NK-92 treated with Interleukin-12 subunit alpha and Interleukin-12 subunit beta, amount 100 ng/mL, for 24 hours (cell line): ENCODE measurements at places on chromosomes 3 and 15.

DNA sequence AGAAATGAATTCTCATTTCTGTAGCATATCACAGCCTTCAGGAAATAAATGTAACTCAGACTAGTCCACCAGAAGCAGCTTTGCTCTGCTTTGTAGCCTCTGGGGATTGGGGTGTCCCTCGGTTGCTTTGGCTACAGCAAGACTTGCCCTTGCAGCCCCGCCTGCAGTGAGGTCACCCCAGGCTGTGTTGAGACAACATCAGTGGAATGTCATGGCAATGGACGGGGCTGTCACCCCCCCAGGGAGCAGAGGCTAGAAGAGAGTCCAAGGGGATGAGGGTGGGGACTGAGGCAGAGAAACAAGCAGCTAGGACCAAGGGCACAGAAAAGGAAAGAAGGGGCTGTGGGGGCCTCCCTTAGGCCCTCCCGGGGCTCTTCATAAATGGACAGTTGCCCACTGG lies 854 bp downstream of the CLEC3B start:
- no peak for DNase-seq

GRCh38 chr3:52532838-52533622 lies 627 bp downstream of the NT5DC2 start:
- DNase-seq: no peak

GRCh38 chr15:73922186-73923151 lies 3.8 kb upstream of the LOXL1 start:
- no peak for DNase-seq

DNA sequence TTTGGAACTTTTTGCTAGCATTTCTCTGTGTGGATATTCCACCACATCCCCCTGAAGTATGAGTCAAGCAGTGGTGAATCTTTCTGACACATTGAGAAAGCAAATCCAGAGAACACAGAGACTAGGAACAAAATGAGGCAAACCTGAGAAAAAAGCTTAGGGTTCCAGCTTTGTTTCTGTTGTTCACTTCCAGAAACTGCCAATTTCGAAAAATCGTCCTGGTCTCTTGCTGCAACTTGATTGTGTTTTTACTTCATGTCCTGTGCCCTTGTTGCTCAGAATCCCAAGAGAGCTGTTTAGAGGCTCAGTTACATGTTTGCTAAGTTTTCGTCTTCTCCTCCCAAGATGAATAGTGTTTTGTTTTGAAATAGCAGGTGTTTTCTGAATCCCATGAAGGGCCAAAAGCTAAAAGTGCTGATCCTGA lies 13.7 kb downstream of the MAP2K1 start:
- DNase-seq: no peak

DNA sequence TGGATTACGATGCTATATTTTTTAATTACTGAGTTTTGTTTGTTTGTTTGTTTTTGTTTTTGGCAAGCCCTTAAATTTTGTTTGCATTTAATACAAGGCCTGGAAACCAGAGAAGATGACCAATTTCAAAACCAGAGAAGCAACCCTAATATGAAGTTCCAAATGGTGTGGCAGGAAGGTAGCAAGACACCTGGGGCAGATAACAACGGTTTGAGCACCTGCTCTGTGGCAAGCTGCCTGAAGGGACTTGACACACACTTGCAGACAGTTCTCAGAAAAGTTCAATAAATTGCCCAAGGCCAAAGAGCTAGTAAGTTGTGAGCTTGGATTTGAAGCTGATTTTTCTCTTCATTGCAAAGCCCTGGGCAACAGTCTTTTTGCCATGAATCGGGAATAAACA lies 151.2 kb upstream of the UBE2E1 start:
- DNase-seq: no peak
